CD4-positive, alpha-beta T cell treated with Interleukin-10 for 1 hour (primary cell): ENCODE measurements at places on chromosomes 13 and 19.

DNA sequence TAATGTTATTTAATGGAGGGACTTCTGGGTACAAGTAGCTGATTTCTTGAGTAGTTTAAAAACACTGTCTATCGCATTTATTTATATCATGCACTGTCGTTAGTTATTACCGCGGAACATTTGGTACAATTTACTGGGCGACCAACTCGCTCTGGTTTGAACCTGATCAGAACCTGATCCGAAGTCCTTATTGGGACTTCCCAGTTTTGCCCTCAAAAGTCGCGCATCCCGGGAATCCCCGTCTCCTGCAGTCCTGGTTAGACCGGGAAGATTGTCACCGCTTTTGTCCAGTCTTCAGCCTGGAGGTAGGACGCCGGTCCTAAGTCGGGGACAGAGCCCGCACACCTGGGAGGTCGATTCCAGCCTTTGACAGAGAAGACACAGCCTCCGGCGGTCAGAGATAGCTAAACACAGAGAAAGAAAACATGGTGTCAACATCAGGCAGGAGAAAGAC lies 694 bp downstream of the CLN5 start:
- peak; percentile 33 for DNase-seq

- DNase-seq: no peak
Measured at GRCh38 chr13:97108530-97108900, 113.6 kb upstream of the MBNL2 start.

DNA sequence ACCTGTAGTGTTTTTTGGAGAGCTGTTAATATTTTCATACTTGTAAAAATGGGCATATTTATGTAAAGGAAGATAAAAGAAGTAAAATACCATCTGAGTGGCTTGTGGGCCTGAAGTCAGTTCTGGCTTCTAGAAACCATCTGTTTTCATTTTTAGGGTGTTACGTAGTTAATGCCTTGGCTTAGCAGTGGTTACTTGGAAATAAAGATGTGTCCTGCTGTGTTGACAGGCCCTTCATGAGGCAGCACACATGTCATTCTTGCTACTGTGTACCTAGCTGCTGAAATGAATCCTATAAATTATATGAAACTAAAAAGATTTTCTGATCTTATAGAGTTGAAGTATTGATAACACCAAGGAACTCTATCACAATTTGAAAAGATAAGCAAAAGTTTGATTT lies 16.0 kb downstream of the ILF3 start:
- no peak for DNase-seq

DNA sequence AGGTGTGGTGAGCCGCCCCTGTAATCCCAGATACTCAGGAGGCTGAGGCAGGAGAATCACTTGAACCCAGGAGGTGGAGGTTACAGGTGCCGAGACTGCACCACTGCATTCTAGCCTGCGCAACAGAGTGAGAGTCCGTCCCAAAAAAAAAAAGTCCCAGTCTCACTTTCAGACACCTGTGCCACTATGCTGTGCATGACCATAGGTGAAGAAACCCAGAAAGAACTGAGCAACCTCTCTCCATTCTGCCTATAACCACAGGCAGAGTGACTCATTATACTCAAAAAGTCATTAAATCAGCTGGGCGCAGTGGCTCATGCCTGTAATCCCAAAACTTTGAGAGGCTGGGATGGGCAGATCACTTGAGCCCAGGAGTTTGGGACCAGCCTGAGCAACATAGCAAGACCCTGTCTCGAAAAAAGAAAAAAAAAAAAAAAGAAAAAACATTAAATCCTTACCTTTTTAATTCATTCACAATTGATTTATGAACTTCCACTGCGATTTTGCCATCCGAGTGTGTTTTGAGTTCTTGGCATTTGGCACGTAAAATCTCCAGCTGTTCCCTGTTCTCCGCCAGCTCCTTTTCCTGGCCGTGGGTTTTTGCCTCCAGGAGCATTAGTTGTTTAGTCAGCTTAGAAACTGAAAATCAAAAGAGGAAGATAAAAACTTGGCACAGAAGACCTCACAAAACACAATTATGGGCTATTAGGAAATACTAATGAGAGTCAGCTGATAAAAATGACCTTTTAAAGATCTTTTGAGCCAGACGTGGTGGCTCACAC lies 45.5 kb upstream of the SLC7A9 start:
- no peak for DNase-seq

- no peak for DNase-seq
Measured at GRCh38 chr19:46880431-46880830, 19.6 kb downstream of the ARHGAP35 start.

DNA sequence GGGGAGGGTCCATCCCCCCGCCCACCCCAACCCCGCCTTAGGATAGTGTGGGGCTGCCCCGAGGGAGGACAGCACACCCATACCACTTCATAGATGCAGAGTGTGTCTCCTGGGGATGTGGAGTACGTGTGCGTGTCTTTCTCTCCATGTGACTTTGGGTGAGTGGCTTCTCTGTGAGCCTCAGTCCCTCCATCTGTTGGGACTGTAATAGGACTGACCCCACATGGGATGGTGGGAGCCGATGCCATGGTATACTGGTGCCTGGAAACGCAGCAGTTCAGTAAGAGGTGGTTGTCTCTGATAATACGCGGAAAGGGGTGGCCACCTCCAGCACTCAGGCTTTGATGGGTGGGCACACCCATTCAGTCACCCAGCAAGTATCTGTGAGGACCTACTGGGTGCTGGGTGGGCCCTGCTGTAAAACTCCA lies 816 bp upstream of the PRKD2 start:
- DNase-seq: no peak

GRCh38 chr19:4007836-4008539 lies 452 bp downstream of the PIAS4 start:
- no peak for DNase-seq

GRCh38 chr19:19471682-19472081 lies 43.7 kb downstream of the TSSK6 start:
- DNase-seq: no peak

- no peak for DNase-seq
Measured at GRCh38 chr19:44666852-44667556, 4.3 kb upstream of the CEACAM19 start.

- no peak for DNase-seq
Measured at GRCh38 chr19:44943801-44944249, 1.8 kb downstream of the APOC4 start.

DNA sequence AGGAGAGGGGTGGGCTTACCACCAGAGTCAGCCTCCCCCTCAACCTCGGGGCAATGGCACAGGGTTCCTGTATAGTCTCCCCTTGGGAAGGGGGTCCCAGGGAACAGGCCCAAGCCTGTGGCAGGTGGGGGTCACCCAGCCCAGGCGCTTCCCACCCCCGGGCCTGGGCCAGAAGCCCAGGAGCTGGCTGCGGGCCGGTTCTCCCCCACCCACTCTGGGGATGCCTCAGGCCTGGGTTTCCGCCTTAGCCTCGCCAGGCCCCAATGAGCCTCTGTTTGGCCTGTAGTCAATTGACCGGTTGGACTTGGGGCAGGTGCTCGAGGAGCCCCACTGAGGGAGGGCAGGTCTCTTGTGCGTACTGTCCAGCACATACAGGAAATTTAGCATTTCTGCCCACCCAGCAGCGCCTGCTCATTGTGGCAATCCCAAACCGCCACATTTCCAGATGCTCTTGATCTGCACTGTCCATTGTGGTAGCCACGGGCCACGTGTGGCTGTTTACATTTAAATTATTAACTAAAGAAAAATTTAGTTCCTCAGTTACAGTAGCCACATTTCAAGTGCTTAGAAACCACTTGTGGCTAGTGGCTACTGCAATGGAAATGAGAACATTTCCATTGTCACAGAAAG lies 9.9 kb downstream of the LYL1 start:
- DNase-seq: no peak

DNA sequence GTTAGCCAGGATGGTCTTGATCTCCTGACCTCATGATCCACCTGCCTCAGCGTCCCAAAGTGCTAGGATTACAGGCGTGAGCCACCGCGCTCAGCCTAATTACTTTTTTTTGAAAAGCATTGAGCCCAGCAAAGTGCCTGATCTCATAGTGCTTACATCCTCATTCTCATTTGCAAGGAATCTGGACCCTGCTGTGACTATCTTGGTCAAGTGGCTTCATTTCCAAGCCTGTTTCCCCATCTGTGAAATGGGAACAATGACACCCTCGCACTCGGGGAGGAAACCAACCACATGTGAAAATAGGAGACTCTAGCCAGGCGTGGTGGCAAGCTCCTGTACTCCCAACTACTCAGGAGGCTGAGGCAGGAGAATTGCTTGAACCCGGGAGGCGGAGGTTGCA lies 1.6 kb upstream of the PLEKHA4 start:
- no peak for DNase-seq

GRCh38 chr13:67003743-67004142 lies 226.4 kb downstream of the PCDH9 start:
- no peak for DNase-seq

DNA sequence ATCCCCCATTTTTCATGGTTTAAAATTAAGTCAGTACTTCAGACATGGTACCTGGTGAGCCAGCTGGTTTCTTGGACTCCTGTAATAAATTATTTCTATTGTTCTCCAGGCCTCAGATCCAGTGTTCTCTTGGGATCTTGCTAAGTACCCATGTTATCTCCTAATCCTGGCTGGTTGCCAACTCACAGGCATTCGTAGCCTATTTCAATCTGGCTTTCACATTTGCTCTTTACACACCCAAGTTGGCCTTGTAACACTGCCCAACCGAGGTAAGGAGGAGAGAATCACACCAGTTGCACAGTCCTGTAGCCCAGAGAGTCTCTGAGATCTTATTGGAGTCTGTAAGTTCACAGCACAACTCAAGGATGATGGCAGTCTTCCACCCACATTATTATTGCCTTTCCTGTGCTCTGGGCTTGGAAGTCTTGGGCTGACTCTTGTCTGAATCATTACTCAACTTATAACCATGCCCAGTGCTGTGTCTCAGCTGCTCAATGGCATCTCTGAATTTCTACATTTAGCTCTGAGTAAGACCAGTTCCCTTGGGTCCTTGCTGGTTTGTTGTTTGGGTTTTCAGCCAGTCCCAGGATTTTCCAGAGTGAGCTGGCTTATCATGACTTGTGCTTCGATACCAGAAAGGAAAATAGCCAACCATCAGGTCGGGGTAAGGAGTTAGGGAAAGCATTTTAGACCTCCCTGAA lies 76.6 kb upstream of the KLF12 start:
- DNase-seq: no peak

DNA sequence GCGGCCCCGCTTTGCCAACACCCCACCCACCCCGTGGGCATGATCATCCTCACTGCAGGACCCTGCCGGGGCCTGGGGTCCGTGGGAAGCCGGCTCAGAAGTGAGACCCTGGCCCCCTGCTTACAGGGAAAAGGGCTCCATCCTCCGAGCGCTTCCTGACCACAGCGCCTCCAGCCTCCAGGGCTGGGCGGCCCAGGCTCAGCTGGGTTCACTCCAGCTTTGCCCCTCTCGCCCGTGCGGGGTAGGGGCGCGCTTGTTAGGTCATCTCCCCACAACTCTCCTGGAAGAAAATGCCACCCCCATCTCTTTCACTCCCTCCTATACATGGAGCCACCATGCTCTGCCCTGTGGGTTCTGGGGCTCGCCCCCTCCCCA lies 6.6 kb upstream of the C1QTNF9B start:
- no peak for DNase-seq

GRCh38 chr13:36882829-36883390 lies 37.1 kb downstream of the SMAD9 start:
- no peak for DNase-seq

GRCh38 chr13:31919971-31920726 lies 111.4 kb upstream of the FRY start:
- no peak for DNase-seq

GRCh38 chr13:28958018-28958417 lies 137.9 kb downstream of the MTUS2 start:
- no peak for DNase-seq

DNA sequence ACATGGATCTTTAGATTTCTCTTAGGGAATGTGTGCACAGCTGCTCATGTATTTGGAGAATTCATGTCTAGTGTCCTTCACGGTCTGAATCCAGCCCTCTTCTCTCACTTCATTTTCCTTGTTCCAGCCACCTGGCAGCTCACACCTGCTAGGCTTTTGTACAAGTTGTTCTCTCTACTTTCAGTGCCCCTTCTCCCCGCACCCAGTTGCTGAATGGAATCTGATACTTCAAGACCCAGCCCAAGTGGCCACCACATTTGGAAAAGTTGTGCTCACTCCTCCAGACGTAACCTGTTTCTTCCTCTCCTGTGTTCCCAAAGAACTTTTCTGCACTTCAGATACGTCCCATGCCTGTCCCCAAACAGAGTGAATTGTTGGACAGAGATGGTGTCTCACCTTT lies 235.6 kb downstream of the SHISA2 start:
- DNase-seq: no peak

DNA sequence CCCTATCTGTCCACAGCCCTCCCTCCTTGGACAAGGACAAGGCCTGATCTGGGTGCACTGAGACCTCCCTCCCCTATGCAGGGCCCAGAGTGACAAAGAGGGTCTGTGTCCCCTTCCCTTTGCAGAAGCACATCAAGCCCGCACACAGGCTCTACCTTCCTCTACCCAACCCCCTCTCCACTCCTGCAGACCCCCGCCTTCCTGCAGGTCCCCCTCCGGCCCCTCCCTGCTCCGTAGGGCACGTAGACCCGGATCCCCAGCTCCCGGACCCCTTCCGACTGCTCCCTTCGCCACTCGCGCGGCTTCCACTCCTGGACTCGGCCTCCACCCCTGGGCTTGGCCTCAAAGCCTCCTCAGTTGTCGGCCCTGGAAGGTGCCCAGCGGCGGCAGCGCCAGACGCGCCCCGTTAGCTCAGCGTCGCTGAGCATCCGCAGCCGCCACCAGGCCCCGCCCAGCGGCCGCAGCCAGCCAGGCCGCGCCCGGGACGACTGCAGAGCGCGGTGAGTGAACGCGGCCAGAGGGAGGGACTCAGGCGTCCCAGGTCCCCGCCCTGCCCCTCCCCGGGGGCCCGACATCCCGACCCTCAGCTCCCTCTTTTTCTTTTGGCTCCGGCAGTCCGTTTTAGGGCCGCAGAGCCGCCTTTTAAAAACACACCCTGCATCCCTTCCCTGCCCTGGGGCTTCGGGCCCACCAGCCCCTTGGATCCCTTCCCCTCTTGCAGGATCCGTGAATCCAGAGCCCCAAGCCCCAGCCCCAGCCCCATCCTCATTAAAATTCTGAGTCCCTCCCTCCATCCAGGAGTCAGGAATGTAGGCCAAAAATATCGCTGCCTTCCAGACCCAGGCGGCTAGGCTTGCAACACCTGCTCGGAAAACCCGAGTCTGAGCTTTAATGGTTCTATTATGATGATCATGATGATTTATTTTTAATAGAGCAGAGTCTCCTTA lies 1.5 kb upstream of the MYADM start:
- peak; percentile 84 for DNase-seq

DNA sequence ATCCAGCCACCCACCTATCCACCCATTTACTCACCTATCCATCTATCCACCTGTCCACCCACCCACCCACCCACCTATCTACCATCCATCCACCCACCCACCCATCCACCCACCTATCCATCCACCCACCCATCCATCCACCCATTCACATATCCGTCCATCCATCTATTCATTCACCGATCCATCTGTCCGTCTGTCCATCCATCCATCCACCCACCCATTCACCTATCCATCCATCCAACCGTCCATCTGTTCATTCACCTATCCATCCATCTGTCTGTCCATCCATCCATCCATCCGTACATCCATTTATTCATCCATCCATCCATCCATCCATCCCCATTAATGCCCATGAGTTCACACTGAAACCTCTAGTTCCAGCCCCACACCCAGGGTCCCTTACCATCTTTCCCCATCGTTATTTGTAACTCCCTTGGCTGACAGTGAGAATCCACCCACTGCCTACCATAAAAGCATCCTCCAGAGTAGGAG lies 31.3 kb downstream of the KDM4B start:
- no peak for DNase-seq
